ENCODE measurements at places on chromosomes 11 and 22.

GRCh38 chr11:130037058-130037457 lies 32.6 kb upstream of the APLP2 start:
- no peak for DNase-seq

DNA sequence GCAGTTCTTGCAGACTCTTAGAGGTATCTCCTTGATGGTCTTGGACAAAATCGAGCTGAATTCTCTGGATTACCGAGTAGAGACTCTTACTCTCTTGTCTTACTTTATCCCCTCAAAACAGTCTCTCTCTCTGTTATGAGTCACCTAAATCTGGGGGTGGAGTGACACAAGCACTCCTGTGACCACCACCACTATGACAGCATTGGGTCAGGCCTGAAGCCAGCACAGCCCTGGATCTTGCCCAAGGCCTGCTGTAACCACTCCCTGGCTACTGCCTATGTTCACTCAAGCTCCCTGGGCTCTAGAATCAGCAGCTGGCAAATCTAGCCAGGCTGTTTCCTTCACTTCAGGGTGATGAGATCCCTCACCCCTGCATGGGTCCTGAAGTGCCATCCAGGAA lies 662.5 kb downstream of the LUZP2 start:
- DNase-seq: no peak

DNA sequence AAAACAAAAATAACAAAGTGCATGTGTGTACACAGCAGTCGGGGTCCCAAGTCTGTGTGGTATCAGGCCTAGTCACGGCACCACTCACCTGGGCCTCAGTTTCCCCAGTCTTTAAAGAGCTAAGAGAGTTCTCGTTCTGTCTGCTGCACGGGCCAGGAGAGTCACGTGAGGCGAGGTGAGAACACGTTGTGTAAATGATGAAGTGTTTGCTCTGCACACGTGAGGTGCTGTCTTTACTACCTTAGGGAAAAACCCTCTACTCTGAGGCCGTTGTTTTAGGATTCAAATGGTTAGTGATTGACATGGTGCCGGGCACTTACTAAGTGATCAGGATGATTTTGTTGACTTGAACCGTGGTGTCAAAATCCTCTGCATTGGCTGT lies 86.5 kb upstream of the PPARA start:
- no peak for DNase-seq

- DNase-seq: no peak
Observed at GRCh38 chr11:7668464-7668863, 4.8 kb downstream of the CYB5R2 start.

- DNase-seq: no peak
Observed at GRCh38 chr22:41713004-41713403, 13.7 kb downstream of the MEI1 start.

GRCh38 chr22:20503816-20504215 lies 3.6 kb upstream of the MED15 start:
- DNase-seq: no peak

DNA sequence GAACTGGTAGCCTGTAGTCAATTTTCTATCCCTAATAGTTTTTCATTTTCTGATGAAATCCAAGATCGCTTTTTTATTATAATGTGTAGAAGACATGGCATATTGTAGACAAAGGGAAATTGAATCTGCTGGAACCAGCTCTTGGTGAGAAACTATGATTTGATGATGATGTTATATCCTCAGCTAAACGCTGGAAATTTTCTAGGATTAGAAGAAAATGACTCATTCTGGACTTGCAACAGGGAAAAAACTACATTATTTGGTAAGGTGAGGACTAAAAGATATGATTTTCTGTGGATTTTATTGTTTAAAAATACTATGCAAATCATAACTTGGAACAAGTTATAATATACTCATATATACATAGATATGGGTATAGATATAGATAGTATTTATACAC lies 14.1 kb upstream of the PGM2L1 start:
- no peak for DNase-seq

DNA sequence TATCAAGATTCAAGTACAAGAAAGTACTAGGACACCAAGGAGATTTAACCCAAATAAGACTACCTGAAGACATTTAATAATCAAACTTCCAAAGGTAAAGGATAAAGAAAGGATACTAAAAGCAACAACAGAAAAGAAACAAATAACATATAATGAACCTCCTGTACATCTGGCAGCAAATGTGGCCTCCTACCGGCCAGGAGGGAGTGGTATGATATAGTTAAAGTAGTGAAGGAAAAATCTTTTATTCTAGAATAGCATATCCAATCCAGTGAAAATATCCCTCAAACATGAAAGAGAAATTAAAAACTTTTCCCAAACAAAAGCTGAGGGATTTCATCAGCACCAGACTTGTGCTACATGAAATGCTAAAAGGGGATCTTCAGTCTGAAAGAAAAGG lies 104.7 kb upstream of the GUCY1A2 start:
- DNase-seq: no peak

- no peak for DNase-seq
Observed at GRCh38 chr11:102932678-102933077, 22.9 kb downstream of the MMP13 start.

GRCh38 chr11:64878223-64878493 lies 263 bp downstream of the EHD1 start:
- DNase-seq: no peak

GRCh38 chr22:46764140-46764680 lies 1.8 kb downstream of the TBC1D22A start:
- DNase-seq: no peak
